ENCODE measurements at places on chromosomes 2 and 18. TPM values are rescaled to one million over a fixed set of nuclear protein-coding genes. Genes with fewer than 3 reads are reported as not detected.

- DNase-seq: no peak
Measured at GRCh38 chr2:107719836-107720235, 106.9 kb upstream of the RGPD4 start.

Gene CFC1
- total RNA-seq: not detected

Gene RFX8
- 2.6 TPM for total RNA-seq

Gene PAX3
- total RNA-seq: not detected

DNA sequence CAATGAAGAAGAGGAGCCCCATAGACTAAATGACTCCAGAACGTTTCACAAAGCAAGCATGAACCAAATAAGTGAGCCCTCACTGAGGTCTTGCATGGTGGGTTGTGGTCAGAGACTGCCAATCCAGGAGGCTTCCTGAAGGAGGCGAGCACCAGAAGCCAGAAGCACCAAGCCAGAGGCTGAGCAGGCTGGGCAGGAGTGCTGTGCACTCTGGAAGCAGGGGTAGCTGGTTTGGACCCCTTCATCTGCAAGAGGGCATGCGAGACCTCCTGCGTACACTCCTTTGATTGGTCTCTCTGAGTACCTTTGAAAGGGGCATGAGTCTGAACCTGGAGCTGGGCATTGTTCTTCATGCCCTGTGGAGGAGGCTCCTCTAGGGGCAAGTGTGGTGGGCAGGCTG lies 192.5 kb downstream of the HAUS1 start:
- no peak for DNase-seq

- DNase-seq: peak; percentile 26
Measured at GRCh38 chr2:157840568-157841156, 35.5 kb downstream of the ACVR1 start.

Gene CLEC4F
- total RNA-seq: not detected

Gene SH3YL1
- 28.5 TPM for total RNA-seq

DNA sequence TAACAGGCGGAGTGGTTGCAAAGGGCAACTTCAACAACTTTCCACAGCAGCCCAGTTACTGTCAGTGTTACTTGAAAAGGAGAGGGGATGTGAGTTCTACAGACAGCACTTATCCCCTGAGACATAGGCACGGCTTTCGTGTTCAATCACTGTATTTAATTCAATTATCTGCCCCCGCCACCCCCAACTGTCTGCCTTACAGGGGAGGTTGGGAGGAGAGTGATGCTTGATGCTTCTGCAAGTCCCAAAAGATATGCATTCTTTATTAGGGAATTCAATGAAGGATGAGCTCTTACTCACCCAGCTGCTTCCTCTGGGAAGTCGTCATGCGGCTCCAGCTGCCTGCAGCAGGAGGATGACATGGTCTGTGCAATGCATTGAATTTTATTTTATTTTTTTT lies 639.9 kb downstream of the DCC start:
- no peak for DNase-seq

- DNase-seq: no peak
Measured at GRCh38 chr2:174072069-174072468, 106.9 kb upstream of the SP3 start.

Gene EFEMP1
- total RNA-seq: 615 TPM

DNA sequence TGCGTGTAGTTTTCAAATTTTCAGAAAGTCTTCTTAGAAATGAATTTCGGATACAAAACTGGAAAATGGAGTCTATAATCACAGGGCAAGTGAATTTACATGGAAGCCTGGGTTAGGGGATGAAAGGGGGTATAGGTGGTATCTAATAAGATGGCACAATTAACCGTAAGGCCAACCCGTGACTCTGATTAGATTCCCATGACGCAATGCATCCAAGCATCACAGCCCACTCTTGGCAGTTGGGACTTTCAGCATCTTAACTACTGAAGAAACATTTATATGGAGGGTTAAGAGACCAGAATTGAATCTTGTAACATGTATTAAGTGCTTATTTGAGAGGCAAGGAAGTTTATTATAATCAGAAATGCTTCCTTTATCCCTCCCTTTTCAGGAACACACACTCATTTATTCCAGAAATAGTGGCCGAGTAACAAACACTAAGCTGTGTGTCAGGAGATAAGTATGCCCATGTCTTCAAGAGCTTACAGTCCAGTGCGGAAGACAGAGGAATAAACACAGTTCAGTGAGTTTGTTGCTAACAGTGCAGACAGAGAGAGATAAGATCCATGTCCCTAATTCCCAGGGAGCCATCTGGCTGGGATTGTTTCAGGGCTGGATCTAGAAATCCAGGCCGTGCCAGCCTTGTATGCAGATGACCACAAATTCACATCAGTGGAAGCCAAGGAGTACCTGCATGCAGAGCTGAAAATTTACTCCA lies 151.2 kb downstream of the ANTXR1 start:
- DNase-seq: peak; percentile 67

Gene QPCT
- total RNA-seq: 3.9 TPM

- no peak for DNase-seq
Measured at GRCh38 chr2:147037048-147037447, 807.8 kb upstream of the ACVR2A start.

Gene KCNF1
- total RNA-seq: 2.6 TPM

Gene PREB
- total RNA-seq: 39.8 TPM

- DNase-seq: no peak
Measured at GRCh38 chr2:53562407-53562806, 205.2 kb upstream of the CHAC2 start.

GRCh38 chr2:80786584-80786983 lies 482.0 kb upstream of the LRRTM1 start:
- DNase-seq: no peak

DNA sequence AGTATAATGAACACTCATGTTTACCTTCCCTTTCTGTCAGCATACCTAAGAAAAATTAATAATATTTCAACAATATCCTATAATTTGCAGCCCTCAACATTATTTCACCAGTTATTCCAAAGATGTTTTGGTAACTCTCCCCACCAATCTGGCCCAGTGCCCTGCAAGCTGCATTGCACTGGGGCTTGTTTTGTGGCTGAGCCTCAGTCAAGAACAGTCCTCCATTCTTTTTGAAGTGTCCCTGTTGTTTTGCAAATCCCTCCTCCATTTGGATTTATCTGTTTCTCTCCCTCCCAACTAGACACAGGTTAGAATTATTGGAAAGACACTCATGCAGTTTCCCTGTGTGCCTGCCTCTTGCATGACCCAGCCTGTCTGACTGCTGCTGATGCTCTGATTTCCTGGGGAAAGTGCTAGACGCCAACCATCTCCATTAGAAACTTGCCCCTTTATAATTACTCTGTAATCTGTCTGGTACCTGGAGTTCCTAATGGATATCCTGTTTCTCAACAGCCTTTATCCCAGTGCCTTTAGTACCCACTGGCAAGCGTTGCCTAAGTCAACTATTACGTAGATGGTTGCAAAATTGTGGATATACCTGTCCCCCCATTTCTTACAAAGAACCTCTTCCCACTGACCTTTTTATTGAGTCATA lies 60.2 kb downstream of the EIF5B start:
- DNase-seq: no peak

GRCh38 chr2:215883799-215884198 lies 129.6 kb downstream of the MREG start:
- no peak for DNase-seq

Data from fibroblast of lung (primary cell).